ENCODE measurements at places on chromosomes 12 and 14.

DNA sequence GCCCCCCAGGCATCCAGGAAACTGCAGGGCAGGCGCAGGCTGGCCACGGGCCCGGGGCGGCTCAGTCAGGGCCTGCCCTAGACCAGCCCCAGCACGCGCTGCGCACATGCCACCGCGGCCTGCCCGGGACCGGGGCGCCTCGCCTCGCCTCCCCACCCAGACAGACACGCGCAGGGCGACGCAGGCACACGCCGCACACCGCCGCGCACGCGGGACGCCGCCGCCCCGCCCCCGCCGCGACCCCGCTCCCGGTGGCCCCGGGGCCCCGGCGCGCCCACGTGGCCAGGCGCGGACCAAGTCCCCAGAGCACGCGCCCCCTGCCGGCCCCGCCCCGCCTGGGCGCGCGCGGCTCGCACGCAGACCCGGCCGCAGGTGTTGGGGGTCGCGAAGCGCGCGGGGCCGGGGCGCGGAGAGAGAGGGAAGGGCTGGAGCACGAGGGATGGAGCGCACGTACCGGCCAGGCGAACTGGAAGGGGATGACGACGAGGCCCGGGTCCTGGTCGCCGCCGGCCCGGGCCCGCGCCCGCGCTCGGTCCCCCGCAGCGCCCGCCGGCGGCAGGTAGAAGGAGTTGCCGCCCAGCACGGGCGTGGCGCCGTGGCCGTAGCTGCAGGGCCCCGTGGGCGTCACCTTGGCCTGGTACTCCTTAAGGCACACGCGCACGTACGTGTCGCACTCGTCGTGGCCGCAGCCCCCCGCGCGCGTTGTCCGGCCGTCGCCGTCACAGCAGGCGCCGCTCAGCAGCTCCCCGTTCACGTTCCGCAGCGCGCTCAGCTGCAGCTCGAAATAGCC lies 1.1 kb downstream of the JAG2 start:
- no peak for DNase-seq

DNA sequence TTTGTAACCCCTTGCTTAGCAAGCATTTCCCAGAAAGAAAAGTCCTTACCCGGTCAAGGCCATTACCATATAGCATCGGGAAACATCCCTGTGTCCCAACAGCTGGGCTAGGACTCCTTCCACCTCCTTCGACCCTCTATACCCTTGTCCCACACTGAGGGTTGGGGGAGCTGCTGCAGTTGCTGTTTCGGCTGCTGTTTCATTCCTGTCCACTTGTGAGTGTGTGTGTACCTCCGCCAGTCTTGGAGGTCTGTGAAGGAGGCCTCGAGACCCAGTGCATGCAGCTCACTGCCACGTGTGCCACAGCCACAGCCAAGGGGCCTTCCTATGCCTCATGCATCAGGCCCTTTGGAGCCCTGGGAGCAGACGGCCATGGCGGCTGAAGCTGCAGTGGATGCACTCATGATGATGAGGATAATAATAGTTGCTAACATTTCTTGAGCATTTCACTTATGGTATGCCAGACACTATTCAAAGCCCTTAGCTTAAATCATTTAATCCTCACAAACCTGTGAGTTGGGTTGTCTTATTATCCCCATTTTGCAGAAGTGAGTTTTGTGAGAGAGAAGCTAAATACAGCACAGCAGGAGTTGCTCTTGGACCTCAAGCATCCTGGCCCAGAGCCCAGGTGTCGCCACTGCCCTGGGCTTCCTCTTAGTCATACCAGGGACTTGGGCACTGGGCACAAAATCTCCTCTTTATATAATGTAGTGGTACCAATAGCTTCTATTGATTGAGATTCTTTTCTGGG lies 156.5 kb downstream of the PRKCH start:
- no peak for DNase-seq

- no peak for DNase-seq
These were observed 284.3 kb downstream of the KSR2 start for GRCh38 chr12:117684471-117684870.

GRCh38 chr12:12229556-12230092 lies 37.2 kb downstream of the LRP6 start:
- no peak for DNase-seq

GRCh38 chr12:77522247-77522646 lies 308.4 kb upstream of the NAV3 start:
- DNase-seq = no peak

DNA sequence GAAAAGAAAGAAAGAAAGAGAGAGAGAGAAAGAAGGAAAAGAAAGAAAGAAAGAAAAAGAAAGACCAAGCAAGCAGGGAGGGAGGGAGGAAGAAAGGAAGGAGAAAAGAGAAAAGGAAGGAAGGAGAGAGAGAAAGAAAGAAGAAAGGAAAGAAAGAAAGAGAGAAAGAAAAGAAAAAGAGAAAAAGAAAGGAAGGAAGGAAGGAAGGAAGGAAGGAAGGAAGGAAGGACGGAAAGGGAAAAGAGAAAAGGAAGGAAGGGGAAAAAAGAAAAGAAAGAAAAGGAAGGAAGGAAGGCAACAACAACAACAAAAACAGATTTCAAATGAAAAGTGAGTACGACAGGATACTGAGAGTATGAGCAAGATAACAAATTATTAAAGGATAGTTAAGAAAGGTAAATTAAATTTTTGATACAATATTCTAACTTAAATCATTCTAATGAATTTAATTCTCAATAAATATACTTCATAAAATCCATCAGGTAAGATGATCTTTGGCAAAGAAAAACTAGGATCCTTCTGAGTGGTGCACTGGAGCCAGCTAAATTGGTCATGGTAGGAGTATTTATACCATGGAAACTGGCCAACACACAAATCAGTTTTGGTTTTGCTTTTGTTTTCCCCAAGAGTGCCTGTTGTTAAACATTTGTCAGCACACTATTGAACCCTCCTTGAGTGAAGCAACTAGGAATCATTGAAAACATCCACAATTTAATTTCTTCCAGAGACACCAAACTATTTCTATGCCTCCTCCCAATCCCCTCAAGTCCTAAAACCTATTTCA lies 56.1 kb upstream of the DYRK2 start:
- DNase-seq = no peak

DNA sequence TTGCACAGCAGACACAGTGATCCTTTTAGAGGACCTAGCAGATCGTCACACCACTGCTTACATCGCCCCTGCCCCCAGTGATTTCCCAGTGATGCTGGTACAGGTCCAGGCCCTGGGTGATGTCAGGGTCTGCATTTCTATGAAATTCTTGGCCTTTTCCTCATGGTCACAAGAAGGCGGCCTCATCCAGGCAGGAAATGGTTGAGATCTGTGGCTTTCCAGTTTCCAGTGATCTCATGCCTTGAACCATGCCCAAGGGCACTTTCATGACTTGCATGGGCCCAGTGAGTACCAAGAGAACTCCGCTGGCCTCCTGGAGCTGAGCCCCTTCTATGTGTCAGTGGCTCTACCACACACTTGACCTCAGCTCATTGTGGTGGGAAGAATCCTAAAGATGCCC lies 41.9 kb upstream of the BDKRB2 start:
- no peak for DNase-seq

- DNase-seq = no peak
These were observed 70.7 kb downstream of the SUSD6 start for GRCh38 chr14:69682136-69682535.

- DNase-seq = no peak
These were observed 13.1 kb downstream of the EMP1 start for GRCh38 chr12:13209436-13210235.

GRCh38 chr14:71021347-71022011 lies 114.2 kb downstream of the PCNX1 start:
- DNase-seq = no peak

DNA sequence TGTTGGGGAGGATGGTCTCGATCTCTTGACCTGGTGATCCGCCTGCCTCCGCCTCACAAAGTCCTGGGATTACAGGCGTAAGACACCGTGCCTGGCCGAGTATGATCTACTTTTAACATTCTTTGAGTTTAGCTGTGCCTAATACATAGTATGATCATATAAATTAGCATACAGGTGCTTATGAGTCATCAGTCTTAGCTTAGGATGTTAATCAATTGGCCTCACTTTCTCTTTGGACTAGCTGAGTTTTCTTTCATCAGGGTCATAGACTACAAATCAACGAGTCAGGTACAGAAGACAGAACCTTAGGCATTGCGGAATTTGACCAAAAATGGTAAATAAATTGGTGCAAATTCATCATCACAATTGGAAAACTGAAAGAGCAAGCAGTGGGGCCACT lies 2.2 kb downstream of the SLC25A21 start:
- no peak for DNase-seq

GRCh38 chr12:124326104-124326503 lies 31.2 kb downstream of the RFLNA start:
- DNase-seq = no peak

DNA sequence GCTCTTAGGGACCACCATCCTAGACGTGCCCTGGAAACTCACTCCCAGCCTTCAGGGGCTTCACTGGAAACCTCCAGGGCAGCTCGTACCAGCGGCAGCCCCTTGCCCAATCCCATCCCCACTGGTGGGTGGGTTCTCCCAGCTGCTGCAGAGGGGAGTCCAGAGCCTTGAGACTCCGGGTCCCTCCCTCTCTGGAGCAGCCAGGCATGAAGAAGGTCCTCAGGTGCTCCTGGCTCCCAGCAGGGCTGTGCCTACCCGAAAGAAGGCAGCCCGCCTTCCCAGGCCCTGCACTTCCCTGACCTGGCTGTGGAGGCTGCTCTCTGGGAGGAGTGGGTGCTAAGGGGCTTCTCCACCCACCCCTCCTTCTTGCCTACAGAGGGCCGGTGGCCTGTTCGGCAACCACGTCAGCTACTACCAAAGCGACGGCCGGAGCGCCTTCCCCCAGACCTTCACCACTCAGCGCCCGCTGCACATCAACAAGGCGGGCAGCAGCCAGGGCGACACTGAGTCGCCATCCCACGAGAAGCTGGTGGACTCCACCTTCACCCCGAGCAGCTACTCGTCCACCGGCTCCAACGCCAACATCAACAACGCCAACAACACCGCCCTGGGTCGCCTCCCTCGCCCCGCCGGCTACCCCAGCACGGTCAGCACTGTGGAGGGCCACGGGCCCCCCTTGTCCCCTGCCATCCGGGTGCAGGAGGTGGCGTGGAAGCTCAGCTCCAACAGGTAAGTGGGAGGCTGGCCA lies 115.5 kb upstream of the FKBP4 start:
- DNase-seq = no peak

- no peak for DNase-seq
These were observed 115.0 kb downstream of the DACT1 start for GRCh38 chr14:58752771-58753201.

DNA sequence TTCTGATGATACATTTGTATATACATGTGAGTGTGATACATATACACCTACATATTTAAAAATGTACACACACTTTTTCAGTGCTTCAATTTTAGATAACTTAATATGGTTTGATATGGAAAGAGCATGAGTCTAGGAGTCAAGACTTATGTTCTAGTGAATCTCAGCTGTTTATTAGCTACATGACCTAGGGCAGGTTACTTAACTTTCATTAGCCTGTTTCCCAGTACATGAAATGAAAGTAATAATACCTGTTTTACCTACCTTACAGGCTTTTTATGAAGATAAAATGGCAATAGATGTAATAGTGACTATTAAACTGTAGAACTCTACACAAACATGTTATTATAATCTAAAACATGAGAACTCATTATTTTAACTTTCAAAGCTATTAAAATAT lies 39.5 kb downstream of the KIF21A start:
- DNase-seq = no peak

DNA sequence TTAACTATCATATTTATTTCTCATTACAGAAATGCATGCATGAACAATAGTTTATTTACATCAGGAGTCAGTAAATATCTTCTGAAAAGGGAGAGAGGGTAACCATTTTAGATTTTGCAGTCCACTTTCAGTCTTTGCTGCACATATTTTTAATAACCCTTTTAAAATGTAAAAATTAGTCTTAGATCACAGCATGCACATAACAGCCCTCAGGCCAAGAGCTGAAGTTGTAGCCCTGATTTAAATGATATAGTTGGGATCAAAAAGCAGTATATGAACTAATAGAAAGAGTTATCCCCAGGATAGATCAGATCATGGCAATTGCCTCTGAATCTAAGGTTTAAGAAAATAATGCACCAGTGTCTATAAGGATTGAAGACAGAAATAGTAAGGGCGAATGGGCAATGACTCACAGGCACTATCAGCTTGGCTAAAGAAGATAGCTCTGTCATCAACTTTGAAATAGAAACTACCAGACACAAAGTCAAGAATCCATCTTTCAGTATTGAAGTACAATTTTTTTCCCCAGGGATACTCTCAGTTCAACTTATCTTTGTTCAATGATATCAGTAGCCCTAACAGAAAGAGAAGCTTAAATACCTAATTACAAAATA lies 13.1 kb upstream of the CLEC7A start:
- no peak for DNase-seq

DNA sequence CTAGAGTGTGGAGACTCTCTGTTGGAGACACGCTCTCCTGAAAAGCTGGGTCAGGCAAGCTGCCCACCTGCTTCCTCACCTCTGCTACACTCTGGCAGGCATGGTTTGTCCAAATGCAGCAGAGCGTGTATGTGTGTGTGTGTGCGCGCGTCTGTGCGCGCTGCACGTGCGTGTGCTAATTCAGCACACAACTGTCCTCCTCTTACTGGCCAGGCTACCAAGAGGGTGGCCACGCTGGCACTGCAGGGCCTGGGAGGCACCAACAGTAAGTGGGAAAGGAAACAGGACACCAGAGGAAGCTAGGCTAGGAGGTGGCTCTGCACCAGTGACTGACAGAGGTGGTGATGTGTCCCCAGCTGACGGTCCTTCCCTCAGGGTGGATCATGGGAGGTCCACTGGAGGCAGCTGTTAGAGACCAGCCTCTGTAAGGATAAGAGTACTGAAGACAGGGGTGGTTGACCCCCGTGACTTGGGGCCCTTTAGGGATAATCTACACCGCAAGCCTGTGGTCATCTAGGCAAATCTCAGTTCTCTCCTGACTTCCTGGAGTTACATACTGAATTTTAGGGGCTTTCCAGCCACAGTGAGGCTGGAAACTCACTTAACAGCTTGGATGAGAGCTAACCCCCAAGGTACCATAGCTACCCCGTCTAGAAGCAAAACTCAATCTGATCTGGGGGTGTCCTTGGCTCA lies 15.6 kb upstream of the TFCP2 start:
- DNase-seq = no peak

Measured in stimulated activated CD4-positive, alpha-beta T cell treated with anti-CD3 and anti-CD28 coated beads, TNF-alpha, amount 100 ng/mL, for 24 hours (primary cell).